Stimulated activated CD4-positive, alpha-beta T cell treated with anti-CD3 and anti-CD28 coated beads, Interleukin-2, amount 100 ng/mL, for 48 hours (primary cell): ENCODE measurements at places on chromosomes 16 and 17.

GRCh38 chr16:25340973-25341372 lies 83.3 kb upstream of the ZKSCAN2 start:
- DNase-seq = no peak

DNA sequence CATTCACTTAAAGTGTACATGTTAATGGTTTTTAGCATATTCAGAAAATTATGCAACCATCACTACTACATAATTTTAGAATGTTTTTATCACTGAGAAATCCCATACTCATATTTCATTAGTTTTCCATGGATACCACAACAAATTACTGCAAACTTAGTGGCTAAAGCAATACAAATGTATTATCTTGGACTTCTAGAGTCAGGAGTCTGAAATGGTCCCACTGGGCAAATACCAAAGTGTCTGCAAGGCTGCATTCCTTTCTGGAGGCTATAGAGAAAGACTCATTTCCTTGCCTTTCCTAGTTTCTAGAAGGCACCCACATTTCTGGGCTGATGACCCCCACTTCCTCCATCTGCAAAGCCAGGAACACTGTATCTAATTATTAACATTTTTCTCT lies 16.9 kb upstream of the GNAO1 start:
- DNase-seq = no peak

DNA sequence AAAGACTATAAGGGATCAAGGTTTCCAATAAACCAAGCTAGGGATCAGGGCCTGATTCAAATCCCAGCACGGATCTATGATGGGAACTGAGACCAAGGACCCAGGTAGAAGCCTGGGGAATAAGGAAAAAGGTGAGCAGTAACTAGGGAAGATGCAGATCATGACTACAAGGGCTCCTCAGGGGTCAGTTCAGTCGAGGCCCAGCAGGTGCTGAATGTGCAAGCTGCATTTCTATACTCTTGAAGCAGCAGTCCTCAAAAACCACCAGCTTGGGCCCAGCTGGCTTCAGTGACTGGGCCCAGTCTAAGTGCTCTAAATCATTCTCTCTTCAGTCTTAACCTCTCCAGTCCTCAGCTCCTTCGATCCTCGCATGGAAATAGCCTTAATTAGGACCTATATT lies 228.8 kb upstream of the AXIN2 start:
- no peak for DNase-seq

DNA sequence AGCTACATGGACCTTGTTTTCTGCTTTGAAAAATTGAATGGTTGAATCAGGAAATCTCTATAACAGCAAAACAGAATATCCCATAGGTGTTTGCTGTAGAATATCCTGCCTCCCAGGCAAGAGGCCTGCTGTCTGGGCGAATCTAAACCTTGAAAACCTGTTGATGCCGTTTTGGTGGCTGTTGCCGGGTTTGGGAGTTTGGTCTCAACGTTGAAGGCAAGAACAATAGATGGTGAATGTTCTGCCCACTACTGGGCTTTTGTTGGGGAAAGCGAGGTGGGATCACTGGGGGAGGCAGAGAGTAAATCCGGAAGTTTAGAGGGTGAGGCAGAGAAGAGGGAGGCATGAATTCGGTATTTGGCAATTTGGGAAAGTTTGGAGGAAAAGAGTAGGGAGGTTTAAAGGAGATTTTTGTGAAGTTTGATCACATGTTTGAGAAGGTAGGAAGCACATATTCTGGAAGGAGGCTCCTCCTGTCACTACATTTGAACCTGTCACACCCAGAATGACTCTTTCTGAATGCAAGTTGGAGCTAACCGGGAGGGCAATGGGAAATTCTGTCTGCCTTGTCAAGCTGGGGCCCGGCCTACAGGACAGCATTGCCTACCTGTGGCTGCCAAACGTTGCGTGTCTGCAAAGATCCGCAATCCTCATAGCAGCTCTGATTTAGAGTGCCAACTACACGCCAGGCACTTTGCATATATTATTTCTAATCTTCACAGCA lies 46.5 kb downstream of the GPRC5B start:
- DNase-seq = no peak

GRCh38 chr17:72411124-72411563 lies 290.3 kb downstream of the SOX9 start:
- no peak for DNase-seq

DNA sequence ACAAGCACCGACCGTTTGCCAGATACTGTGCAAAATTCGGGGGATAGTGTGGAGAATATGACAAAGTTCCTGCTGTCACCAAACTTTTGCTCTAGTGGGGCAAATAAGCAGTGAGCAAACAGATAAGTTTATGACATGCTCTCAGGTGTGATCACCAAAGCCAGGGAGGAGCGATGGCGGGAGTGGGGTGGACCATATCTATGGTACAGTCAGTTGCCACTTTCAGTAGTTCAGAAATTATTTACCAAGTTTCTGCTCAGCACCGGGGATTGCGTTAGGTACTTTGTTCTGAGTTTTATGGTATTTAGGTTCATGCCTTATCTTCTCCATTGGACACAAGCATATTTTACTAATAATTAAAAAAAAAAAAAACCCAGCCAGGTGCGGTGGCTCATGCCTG lies 11.9 kb downstream of the MSI2 start:
- DNase-seq = no peak

DNA sequence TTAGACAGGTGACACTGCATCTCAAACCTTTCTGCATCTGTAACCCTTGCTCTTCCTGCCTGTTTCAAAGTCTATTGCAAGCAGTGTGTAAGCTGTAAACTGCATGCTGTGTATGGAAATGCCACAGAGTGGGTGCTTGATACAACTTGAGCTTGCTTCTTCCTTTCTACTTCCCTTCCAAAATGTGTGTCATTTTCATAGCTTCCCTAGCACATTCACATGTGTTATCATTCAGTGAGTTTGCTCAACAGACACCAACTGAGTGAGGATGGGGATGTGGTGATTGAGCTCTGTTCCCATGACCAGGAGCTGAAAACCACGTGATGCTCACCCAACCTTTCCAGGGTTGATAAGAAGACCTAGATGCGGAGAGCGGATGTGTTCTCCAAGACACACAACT lies 111.1 kb downstream of the VAT1L start:
- DNase-seq = no peak

GRCh38 chr16:55207693-55208428 lies 116.1 kb upstream of the IRX6 start:
- DNase-seq = no peak

- no peak for DNase-seq
These were observed 3.9 kb downstream of the ABAT start for GRCh38 chr16:8678068-8678927.

DNA sequence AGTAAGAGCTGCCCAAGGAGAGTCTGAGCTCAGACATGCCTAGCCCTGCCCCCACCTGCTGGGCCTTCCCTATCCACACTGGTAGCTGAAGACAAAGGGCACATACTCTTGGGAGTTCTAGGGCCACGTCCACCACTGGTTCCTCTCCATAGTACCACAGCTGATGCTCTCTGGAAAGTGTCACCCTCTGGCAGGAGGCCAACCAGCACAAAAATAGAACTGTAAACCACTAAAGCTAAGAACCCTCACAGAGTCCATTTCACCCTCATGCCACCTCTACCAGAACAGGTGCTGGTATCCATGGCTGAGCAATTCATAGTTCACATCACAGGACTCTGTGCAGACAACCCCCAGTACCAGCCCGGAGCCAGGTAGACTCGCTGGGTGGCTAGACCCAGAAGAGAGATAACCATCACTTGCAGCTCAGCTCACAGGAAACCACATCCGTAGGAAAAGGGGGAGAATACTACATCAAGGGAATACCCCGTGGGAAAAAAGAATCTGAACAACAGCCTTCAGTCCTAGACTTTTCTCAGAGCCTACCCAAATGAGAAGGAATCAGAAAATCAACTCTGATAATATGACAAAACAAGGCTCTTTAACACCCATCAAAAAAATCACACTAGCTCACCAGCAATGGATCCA lies 115.3 kb downstream of the CEP112 start:
- no peak for DNase-seq

GRCh38 chr17:44556166-44556831 lies 985 bp upstream of the FZD2 start:
- no peak for DNase-seq

- no peak for DNase-seq
These were observed 9.6 kb upstream of the RBFOX3 start for GRCh38 chr17:79620207-79621038.

DNA sequence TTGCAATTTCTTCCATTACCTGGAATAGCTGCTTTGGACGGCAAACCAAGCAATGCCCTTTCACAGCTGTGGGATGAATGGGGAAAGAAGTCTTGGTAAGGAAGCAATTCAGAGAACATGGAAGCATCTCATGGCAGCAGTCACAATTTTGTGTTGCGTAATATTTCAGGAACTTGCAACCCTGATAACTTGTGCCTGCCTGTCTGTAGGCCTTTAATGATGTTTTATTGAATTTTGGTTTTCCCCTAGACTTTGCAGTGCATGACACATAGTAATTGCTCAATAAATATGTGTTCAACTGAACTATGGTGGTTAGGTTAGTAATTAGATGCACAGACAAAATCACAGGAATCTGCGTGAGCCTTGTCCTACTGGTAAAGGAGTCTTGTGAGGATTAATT lies 439.5 kb downstream of the WWOX start:
- DNase-seq = no peak

DNA sequence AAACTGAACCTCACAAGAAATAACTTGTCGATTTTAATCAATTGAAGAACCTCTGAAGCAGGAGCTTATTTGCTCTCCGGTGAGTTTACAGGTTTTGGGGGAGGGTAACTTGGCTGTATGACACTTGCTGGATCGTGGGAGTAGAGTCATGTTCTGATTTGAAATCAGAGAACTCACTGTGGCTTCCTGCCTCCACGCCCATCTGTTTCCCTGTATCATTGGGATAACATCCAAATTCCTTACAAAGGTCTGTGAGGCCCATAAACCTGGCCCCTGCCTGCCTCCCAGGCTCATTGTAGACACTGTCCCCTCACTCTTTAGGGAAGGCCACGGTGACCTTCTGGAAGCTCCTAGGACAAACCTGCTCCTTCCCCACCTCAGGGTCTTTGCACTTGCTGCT lies 48.3 kb downstream of the C17orf67 start:
- no peak for DNase-seq

GRCh38 chr17:33686171-33686570 lies 393.1 kb upstream of the ASIC2 start:
- DNase-seq = peak; percentile 24

DNA sequence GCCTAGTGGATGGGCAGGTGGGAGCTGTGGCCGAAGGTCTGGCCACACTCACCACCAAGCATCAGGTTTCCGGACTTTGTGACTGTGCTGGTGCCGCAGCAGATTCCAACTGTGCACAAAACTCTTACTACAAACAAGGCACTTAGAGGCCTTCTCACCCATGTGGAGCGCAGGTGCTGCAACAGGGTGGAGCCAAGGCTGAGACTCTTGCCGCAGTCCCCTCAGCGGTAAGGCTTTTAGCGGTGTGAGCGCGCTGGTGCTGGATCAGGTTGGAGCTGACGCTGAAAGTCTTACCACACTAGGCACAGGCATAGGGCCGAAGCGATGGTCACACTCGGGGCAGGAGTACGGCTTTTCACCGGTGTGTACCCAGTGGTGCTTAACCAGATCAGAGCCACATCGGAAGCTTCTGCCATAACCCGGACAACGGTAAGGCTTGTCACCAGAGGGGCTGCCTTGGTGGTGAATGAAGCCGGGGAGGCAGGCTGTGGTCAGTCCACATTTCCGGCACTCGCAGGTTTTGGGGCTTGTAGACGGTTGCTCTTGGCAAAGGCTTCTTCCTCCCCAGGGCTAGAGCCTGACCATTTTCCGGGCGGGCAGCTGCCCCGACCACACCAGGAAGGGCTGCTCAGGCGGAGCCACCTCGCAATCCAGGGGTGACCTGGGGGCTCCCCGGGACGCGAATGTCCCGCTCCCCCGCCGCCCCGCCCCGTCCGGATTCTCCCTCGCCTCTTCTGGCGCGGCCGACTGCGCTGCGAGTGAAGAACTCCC lies 1.0 kb upstream of the ARMC5 start:
- DNase-seq = no peak

- peak; percentile 49 for DNase-seq
These were observed at the start of gene CHD3 for GRCh38 chr17:7888184-7888920. CHD3 (plus strand) TSS chr17:7888789; CDS start chr17:7889001, 212 bp downstream.

DNA sequence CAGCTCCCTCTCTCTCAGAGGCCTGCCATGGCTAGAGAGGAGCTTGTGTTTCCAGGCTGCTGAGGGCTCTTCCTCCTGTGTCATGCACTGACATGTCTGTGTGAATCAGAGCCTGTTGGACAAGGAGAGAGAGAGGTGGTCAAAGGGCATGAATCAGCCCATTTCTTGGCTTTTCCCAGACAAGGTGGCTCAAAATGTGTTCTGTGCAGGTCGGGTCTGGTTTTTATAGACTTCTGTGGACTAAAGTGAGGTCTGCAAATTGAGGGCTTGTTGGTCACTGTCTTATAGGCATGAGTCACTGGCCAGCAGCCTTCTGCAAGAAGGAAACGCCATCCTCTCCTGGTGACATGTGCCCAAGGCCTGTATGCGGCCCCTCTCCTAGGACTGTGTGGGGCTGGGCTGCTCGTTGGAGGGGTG lies 97.9 kb downstream of the FOXL1 start:
- no peak for DNase-seq

GRCh38 chr17:7141824-7142223 lies 27.2 kb upstream of the ASGR2 start:
- DNase-seq = no peak

DNA sequence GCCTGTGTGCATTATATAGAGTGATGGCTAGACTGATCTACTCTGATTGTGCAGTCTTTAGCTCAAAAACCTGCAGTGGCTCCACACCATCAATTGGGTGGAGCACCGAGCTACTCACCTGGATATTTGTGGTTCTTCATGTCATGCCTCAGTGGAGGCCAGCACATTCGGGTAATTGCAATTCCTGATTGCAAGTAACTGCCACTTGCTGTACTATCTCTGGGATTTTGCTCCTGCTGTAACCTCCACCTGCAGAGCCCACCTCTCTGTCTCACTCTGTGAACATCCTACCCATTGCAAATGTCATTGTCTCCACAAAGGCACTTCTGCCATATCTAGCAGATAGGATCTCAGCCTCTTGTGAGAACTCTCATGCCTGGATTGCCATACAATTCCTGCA lies 1.7 kb upstream of the CCL1 start:
- no peak for DNase-seq

GRCh38 chr16:51119556-51119955 lies 31.5 kb downstream of the SALL1 start:
- DNase-seq = no peak

- no peak for DNase-seq
These were observed 9.3 kb downstream of the RIPOR1 start for GRCh38 chr16:67537636-67538591.
